ENCODE measurements at places on chromosomes 5 and 9. TPM values are rescaled to one million over a fixed set of nuclear protein-coding genes. Genes with fewer than 3 reads are reported as not detected.

DNA sequence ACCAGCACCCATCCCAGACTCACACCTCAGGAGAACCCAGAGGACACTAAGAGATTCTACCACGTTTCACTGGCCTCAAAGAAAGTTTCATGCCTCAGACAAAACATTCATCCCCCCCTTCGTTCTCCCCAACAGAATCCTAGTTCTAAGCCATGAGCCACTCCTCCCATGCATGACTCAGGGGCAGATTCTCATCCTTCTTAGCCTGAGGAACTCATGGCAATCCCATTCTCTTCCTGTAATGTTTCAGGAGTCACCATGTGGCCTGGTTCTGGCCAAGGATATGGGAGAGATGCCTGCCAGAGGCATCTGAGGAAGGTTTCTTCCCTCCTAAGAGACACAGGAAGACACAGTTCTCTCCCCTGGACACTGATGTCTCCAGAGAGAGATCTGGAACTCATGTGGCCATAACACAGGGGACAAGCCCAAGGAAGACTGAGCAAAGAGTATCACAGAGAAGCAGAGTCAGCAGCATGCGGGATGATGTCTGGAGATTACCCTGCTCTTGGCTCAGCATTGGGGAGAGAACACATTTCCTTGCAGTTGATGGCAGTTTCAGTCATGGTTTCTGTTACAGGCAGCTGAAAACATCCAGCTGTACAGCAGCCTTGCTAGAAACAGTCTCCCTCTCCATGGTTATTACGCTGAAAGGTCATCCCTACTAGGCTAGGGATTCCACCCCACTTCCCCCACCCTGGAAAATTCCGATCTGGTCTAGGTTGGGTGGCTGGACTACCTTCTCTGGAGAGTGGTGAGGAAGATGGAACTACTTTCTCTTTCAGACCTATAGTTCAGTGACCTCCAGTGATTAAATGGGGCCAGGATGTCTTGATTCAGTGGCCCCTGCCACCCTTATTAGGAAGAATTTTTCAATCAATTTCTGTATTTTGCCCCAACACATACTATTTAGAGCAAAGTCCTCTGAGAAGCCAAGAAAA lies 115.4 kb downstream of the ZNF608 start:
- no peak for DNase-seq

- DNase-seq, result no peak
Observed at GRCh38 chr5:176980818-176981217, 25.8 kb downstream of the UIMC1 start.

PTGS1 gene
- total RNA-seq, result 0.07 TPM

DNA sequence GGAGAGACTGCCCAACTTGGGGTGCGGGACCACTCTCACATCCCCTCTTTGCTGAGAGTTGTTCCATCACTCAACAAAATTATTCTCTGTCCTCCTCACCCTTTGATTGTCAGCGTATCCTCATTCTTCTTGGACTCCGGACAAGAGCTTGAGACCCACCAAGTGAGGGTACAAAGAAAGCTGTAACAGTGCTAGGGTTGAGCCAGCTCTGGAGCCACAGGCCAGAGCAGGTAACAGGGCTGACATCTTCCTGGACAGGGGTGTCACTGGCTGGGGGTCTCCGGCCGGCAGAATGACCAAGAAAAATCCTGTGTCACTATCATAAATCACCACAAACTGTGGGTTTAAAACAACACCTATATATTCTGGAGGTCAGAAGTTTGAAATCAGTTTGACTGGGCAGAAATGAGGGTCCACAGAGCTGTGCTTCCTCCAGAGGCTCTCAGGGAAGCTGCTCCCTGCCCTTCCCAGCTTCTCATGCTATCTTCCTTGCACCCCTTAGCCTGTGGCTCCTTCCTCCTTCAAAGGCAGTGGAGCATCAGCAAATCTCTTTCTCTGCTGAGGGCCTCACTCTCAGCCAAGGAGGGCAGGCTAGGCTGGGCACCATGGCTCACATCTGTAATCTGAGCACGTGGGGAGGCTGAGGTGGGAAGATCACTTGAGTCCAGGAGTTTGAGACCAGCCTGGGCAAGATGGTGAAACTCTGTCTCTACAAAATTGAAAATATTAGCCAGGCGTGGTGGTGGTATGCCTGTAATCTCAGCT lies 4.1 kb upstream of the BBLN start:
- DNase-seq, result no peak
